ENCODE measurements at places on chromosomes 2 and 18.

DNA sequence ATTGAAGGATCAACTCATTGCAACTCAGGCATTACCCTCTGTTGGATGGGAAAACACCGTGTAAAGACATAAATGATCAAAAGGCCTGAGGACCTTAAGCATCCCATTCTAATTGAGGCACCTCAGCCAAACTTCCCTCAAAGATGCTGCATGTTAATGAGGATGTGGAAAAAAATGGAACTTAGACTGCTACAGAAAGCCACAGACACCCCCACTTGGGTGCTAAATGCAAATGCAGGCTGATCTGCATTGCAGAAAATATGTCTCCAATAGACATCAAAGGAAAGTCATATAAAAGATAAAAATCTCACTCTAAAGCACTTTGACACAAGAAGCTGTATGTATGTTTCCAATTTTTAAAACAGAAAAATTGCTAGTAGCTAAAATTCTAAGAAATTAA lies 504.7 kb downstream of the KCNJ3 start:
- DNase-seq = no peak

GRCh38 chr2:168116448-168116847 lies 130.9 kb downstream of the STK39 start:
- no peak for DNase-seq

GRCh38 chr18:10064267-10064666 lies 150.5 kb downstream of the VAPA start:
- no peak for DNase-seq

DNA sequence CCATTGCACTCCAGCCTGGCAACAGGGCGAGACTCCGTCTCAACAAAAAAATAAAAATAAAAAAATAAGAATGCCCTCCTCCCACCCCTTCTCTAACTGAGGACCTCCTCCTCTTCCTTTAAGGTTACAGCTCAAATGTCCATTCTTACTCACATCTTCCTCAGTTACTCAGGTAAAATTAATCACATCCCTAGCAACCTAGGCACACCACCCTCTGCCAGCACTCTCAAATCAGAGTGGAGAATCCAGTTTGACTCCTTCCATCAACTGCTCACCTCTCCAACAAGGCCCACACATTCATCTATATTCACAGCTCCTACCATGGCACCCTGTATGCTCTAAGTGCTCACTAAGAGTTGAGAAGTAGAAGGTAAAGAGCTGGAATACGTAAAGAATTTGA lies 254.3 kb downstream of the ZEB2 start:
- DNase-seq = no peak

DNA sequence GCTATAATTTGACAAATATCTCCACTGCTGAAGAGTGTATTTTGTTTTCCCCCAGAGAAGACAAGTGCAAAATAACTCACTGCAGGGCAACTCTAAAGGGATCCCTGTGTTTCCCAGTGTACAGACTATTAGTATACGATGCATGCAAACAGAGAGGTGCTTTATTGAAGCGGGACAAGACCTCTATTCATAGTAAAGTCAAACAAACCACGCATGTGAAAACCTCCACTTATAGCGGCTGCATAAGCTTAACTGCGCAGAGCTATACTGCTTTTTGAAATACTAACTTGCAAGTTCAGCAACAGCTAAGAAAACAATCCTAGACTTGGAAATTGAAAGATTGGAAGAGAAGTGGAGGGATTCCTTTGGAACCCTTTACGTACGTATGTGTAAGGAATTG lies 15.6 kb downstream of the RNF144A start:
- no peak for DNase-seq

Measured in GM12878 (cell line).